ENCODE measurements at places on chromosomes 6 and 20.

DNA sequence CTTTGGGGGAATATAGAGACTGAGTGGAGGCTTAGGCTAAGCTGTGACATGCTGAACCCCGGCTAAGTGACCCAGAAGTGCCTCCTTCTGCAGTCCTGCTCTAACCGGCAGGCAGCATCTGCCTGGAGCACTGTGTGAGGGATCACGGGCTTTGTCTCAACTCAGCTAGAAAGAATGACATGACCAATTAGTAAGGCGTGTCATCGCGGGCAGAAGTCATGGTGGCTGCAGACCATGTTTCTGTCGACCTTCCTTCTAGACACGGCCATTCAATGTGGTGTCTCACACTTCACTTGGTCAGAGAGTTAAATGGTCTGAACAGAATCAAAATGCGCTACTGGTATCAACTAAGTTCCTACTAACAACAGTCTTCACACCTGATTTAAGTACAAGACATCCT lies 35.0 kb downstream of the HUS1B start:
- ATAC-seq: no peak

DNA sequence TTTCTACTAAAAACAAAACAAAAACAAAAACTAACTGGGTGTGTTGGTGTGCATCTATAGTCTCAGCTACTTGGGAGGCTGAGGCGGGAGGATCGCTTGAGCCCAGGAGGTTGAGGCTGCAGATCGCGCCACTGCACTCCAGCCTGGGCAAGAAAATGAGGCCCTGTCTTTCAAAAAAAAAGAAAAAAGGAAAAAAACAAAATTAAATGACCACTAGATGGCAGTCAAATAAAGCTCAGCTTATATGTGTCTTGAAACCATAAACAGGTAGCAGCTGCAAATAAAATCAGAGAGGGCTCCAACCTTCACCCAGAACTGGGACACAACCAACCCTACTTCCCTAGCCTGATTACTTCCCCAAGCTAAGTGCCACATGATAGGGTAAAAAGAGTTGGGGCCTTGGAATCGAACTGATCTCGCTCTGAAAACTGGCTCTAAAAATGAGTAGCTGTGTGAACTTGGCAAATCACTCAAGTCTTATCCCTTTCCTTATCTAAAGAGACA lies 67.1 kb upstream of the ADGRF4 start:
- ATAC-seq: peak; percentile 14

DNA sequence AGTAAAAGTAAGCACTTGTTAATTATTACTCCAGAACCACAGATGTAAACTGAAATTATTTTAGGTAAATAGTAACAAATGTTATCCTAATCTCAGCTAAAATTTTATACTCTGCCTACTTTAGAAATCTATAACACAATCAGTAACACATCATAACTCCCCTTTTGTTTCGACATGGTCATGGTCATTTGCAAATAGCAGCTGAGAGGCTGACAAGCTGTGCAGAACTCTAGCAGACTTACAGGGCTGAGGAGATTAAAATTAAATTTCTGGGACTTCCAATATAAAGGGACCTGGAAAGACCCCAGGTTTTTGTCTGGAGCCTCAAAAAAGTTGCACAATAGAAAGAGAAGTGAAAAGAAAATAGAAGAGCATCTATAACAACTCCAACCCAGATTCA lies 88.8 kb downstream of the PRL start:
- no peak for ATAC-seq

GRCh38 chr6:7100072-7100752 lies 7.5 kb upstream of the RREB1 start:
- no peak for ATAC-seq

- ATAC-seq: no peak
Measured at GRCh38 chr6:36908747-36909146, 23.0 kb downstream of the C6orf89 start.

DNA sequence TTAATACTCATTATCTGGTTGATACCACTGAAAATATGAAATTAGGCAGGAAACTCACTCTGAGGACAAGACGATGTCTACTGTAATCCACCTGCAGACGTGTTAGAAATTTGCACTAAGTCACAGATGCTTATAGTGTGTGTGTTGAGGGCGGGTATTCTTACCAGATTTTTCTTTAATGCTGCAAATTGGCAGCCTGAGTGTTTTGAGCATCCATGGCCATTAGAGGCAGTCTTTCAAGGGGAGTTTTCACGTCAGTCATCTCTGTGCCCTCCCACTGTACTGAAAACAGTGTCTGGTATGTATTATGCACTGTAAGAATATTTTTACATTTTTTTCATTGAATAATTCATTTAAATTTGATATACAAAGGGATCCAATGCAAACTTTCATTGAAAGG lies 266.5 kb upstream of the QKI start:
- no peak for ATAC-seq

DNA sequence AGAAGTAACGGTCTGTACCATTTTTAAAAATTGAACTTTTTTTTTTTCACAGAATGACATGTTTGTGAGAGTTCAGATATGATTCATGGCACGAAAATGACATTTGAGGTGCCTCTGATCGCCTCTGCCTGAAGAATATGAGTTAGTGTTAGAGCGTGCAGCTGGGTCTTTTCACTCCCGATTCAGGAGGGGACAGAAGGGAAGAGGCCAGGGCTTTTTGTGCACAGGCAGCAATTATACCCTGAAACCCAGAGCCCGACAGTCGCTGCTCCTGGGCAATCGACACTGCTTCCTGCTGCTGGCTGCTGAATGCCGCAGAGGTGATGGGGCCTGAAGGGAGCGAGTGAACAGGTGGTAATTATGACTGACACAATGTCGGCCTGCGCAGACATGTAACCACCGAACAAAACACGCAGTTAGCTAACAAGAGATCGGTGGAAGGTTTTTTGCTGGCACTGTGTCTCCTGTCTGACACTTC lies 652.0 kb upstream of the NOX3 start:
- ATAC-seq: peak; percentile 89

GRCh38 chr6:112504621-112505020 lies 157.5 kb downstream of the RFPL4B start:
- ATAC-seq: no peak

DNA sequence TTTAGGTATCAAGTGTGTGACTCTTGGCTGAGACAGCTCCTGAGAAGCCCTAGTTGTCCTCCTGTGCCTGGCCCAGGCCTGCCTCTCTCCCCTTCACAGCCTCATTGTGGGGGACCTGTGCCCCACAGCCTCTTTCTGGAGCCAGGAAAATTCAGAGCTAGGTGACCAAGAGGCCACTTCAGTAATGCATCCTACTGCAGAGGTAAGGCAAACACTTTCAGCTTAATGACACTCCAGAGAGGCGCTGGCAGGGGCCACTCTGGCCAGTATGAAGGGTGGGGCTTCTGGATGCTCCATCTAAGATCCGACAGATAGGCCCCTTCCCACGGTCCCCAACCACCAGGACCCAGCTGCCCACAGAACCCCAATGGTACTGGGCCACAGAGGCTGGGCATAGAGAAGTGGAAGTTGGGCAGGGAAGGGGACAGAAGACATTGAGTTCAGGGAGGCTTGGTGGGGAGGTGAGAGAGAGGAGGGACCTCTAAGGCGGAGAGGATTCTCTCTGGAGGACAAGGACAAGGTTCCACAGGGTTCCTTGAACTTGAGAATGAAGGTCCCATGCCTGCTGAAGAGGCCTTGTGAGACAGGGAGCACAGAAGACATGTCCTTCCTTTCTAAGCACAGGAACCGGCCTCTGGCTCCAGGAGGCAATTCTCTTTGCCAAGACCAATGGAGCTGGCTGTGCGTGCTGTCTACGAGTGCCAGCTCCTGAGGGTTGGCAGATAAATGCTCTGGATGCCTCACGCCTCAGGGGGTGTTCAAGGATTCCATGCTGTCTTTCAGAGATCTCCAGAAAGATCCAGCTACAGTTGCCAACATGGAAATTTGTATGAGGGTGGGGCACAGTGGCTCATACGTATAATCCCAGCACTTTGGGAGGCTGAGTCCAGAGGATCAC lies 46.4 kb upstream of the TGM2 start:
- ATAC-seq: no peak

- no peak for ATAC-seq
Measured at GRCh38 chr20:22966787-22967464, 68.2 kb upstream of the SSTR4 start.

DNA sequence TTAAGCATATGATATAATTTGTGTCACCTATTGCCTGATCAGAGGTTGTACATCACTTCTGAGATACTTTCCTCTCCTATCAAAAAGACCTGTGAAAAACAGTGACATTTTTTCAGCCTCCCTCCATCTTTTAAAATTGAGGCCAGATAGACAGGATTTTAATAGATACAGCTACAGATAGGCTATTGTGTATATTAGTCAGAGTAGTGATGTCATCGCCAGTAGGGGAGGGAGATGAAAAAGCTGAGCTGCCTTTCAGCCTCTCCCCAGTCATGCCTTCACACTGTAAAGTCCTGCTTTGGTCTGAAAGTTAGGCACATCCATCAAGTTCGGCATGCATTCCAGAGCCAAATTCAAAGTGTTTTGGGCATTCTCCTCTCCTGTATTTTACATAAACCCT lies 7.9 kb upstream of the PABPC1L start:
- peak; percentile 51 for ATAC-seq

- no peak for ATAC-seq
Measured at GRCh38 chr6:14540810-14541540, 423.4 kb downstream of the CD83 start.

DNA sequence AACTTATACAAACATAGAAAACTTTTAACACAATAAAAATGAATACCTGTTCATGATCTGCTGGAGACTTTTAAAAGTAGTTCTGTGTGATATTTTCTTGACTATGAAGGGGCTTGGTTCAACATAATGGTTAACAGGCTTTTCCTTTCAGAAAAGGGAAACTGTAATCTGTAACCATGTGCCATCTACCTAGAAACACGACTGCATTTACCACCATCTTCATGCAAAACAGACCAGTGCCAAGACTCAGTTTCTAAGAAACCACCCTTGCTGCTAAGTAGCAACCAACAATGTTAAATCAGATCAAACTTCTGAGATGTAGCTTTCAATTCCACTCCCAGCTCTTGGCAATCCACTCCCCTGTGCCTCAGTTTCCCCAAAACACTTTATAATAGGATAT lies 15.7 kb downstream of the STAU1 start:
- ATAC-seq: no peak

GRCh38 chr20:31607640-31608250 lies 2.7 kb downstream of the ID1 start:
- ATAC-seq: no peak

- no peak for ATAC-seq
Measured at GRCh38 chr20:2130683-2131082, 29.1 kb downstream of the STK35 start.

- no peak for ATAC-seq
Measured at GRCh38 chr6:46421939-46422338, 69.3 kb downstream of the RCAN2 start.

- ATAC-seq: no peak
Measured at GRCh38 chr20:62363920-62364851, 2.9 kb downstream of the LAMA5 start.

GRCh38 chr20:63217706-63218105 lies 1.8 kb upstream of the YTHDF1 start:
- ATAC-seq: no peak

DNA sequence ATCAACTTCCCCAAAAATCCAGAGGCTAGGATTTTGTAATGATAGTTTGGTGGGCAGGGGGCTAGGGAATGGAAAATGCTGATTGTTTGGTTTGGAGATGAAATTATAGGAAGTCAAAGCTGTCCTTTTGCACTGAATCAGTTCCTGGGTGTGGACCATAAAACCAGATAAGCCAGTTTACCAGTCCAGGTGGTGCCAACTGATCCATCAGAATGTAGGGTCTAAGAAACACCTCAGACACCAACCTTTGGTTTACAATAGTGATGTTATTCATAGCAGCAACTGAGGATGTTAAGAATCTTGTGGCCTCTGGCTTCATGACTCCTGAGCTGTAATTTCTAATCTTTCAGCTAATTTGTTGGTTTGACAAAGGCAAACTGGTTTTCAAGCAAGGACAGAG lies 496.6 kb upstream of the EPHA7 start:
- ATAC-seq: no peak

DNA sequence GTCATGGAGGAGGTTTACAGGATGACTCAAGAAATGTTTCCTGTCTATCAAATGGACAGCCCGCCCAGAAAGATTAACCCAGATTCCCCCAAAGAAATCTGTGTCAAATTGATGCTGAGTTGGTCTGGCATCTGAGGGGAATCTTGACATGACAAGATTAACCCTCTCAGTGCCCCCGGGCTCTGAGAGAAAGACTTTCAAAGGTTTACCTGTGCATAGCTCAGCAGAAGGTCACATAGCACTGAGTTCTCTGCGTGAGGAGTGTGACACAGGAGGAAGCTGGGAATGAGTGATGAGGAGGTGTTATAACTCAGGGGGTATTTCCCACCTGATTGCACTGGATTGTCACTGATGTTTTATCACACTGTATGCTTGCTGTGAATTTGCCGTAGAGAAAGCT lies 601.2 kb downstream of the DHX35 start:
- ATAC-seq: peak; percentile 69

- no peak for ATAC-seq
Measured at GRCh38 chr20:63064310-63064709, 57.5 kb upstream of the BHLHE23 start.

- ATAC-seq: no peak
Measured at GRCh38 chr6:141475259-141475658, 657.5 kb upstream of the GJE1 start.

DNA sequence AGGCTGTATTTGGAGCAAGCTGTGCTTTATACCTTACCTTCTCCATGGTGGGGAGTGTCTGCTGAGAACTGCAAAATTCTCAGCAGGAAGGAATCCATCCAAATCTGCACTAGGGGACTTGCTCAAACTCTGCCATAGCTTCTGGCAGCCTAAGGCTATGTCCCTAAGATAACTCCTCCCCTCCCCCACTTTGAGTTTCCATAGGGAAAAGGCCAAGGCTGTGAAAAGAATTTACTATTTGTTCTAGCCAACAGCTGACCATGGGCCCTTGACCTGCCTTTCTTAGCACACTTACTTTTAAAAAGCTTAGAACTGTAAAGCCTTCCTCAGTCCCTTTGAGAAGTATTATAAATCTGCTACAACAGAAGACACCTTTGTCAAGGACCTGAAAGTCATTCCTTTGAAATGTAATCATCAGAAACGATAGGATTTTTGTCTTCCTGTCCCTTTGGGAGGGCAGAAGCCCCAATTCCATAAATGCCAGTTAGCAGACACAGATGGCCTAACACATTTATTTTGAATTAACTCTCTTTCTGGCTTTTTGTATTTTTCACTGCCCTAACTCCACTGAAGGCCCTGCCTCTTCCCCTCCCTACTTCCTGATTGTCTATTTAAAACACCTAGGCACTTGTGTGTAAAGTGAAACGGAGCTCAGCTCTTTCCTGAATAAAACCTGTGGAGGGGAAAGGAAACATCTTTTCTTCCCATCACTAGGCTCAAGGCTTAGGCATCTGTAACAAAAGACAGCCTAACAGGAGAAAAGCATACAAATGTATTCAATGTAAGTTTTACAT lies 157.1 kb downstream of the AKAP7 start:
- ATAC-seq: no peak

DNA sequence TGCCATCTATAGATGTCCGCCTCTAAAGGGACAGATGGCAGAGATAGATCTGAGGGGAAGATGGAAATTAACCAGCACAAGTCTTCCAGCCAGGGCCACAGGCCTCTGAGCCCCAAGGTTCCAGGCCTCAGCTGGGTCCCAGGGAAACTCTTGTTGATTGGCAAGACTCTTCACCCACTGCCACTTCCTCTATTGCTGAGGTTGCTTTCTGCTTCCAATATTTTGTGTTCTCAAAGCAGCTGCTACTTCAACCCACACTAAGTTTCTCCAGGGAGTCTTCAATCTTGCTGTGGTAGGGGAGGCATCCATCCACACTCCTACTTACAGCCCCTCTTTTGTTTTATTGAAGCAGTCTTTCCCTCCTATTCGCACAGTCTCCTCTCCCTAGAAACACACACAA lies 36.4 kb upstream of the SASH1 start:
- ATAC-seq: no peak

- ATAC-seq: peak; percentile 73
Measured at GRCh38 chr20:41072915-41073314, 44.3 kb downstream of the TOP1 start.

All from activated T-helper 17 cell treated with anti-CD3 and anti-CD28 coated beads, Interleukin-2, amount 50 U/mL, for 72 hours (primary cell).